SJSA1 (cell line): ENCODE measurements at places on chromosomes 2 and 18.

DNA sequence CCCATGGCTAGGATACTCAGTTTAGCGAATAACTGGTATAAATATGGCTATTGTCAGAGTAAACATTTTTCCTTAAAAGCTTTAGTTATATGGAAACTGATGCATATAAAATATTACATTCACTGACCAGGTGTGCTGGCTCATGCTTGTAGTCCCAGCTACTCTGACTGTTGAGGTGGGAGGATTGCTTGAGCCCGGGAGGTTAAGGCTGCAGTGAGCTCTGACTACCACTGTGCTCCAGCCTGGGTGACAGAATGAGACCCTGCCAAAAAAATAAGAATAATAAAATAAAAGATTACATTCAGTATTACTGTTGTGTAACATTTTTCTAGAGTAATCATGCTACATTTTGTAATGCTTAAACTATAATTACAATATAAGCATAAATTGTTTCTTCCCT is 350.4 kb upstream of the FSIP2 start:
- DNase-seq = no peak

GRCh38 chr2:27489118-27489497 is 435 bp downstream of the IFT172 start:
- DNase-seq = no peak

DNA sequence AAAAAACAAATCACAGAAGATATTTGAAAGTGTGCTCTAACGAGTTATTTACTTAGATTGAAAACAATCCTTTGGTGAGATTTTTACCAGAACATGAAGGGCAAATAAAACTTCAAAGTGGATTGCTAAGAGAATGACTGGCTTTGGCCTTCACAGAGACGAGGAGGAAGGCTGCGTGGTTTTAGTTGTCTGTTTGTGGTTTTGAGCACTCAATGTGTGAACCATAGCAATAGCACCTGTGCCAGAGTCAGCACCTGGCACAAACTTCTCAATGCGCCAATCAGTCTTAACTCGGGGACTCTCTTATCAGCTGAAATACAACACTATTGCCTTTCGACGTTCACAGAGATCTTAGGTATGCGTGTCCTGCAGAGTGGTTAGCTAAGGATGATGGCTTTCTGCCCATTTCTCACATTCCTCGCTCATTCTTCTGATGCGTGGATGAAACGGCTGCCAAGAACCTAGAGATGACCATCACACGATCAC is 70.0 kb downstream of the MBP start:
- DNase-seq = no peak

- no peak for DNase-seq
Measured at GRCh38 chr2:159936471-159936870, 125.9 kb downstream of the PLA2R1 start.

DNA sequence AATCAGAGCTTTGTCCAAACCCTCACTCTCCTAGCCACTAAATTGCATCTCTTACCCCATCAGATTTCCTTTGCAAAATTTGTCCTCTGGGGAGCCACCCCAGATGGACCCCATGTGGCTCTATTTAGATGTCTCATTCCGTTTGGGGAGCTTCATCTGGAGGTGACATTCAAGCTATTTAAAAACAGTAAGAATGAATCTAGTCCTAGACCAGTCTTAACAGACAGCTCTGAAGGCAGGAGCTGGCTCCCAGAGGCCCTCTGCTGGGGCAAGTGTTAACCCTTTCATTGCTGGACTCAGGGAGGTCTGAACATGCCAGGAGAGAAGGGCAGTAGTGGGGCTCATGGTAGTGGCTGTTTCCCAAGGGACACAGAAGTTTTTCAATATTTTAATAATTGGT is 59.2 kb downstream of the RPL37A start:
- no peak for DNase-seq

GRCh38 chr2:157428500-157429175 is 15.3 kb downstream of the CYTIP start:
- DNase-seq = no peak

- DNase-seq = no peak
Measured at GRCh38 chr18:3982541-3982940, 472.6 kb downstream of the DLGAP1 start.

DNA sequence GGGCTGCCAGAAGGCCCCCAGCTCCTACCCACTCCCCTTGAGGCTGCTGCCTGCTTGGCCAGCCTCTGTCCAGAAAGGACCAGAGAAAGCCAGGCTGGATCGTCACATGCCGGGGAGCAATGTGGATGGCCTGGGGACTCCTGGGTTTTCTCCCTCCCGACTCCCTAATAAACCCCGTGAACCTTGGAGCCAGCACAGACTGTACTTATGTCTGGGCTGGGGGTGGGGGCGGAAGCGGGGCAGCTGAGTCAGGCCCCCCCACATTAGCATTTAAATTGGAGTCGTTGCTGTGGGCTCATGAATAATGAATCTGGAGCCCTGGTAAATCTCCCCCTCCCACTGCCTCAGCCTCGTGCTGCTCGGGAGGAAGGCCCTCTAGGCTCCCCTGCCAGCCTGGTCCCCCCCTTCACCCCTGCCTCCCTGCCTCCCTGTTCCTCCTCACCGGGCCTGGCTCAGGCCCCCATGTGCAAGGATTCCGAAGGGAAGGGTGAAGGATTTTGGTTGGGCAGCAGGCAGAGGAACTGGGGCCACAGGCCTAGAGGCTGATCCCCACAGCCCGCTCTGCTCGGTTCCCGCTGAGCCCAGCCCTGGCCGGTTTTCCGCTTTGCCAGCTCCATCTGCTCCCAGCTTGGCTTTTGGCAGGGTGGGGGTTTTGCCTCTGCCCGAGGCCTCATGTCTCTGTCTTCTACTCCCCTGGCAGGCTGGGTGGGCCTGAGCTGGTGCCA is 7.3 kb upstream of the ASIC4 start:
- no peak for DNase-seq

DNA sequence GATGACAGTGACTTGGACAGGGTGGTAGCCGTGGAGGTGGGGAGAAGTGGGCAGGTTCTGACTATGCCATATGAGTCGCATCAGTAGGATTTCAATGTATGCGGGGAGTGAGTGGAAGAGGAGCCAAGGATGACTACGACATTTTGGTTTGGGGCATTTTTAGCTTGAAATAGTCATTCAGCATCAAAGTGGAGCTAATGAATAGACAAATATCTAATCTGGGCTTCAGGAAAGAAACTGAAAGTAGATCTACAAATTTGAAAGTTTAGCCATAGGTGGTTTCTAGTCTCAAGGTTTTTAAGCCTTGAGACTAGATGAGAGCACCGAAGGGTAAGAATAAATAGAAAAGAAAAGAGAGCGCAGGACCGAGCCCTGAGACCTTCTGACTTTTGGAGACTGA is 58.3 kb downstream of the FEZ2 start:
- DNase-seq = no peak

GRCh38 chr2:141611981-141612380 is 518.8 kb downstream of the LRP1B start:
- DNase-seq = no peak

DNA sequence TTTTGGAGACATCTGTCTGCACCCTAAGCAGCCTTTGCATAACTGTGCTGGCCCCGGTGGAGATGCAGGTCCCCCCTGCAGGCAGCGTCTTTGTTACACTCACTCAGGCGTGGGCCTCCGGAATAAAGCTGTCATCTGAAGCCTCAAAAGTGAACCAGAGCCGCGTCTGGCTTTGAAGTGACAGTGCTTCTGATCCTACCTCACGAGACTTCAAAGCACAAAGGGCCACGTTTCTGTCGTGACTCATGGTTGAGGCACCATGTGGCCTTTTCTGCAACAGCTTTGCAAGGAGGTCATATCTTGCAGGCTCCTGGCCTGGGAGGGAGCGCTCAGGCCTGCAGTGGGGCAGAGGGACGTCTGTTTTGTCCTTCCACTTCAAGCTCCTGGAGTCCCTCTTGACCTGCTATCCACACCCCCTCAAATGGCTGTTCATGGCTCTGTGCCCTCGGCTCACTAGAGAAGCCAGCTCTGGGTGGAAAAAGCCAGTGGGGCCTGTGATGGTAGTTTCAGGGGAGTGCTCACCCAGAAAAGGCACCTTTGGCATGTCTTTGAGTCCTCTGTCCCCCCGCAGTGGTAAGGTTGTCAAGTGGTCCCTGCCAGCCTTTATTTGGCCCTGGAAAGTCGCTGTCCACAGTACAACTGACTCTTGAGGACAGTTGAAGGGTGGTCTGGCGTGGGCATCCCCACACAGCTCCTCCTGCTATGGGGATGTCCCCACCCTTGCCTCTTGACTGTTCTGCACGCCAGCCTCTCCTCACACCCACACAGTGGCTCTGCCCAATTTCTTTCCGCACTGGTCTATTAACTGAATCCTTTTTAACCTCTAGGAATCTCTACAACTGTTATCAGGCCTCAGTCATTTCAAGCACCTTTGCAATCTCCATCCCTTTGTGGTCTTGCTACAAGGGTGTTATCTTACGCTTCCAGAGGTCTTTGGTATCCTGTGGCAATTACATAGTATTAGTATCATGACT is 19.3 kb downstream of the GPR55 start:
- DNase-seq = no peak

DNA sequence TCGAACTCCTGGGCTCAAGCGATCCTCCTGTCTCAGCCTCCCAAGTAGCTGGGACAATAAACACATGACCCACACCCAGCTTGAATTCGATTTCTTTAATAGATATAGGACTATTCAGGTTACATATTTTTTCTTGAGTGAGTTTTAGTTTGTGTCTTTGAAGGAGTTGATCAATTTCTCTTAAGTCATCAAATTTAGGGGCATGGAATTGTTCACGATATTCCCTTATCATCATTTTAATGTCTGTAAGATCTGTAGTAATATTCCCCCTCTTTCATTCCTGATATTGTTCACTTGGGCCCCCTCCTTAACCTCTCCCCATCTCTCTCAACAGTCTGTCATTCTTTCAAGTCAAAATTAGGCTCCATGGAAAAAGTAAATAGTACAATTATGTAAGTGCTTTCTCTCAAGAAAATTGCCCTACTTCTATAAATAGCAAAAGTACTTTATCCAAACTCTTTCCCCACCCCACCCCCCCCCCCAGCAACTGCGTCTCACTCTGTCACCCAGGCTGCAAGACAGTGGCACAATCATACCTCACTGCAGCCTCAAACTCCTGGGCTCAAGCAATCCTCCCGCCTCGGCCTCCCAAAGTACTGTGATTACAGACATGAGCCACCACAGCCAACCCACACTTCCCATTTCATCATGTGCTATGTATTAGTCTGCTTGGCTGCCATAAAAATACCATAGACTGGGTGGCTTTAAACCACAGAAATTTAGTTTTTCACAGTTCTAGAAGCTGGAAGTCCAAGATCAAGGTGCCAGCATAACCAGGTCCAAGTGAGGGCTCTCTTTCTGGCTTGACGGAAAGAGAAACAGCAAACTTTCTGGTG is 20.1 kb downstream of the WDR33 start:
- DNase-seq = no peak

DNA sequence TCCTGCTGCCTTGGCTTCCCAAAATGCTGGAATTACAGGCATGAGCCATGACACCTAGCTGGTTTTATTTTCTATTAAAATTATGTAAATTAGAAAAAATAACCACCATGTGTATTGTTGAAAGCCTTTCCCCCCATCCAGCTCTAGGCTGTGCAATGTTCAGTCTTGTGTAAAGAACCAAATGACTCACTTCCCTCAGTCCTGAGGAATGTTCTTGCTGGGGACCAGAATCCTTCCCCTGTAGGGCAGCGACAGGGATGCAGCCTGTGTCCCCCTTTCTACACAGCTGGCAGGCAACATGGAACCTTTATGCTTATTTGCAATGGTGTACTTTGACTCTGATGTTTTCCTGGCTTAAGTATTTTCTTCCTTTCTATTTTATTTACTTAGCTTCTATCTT is 29.4 kb downstream of the AOX1 start:
- peak; percentile 72 for DNase-seq

GRCh38 chr2:237344942-237345341 is 69.0 kb downstream of the COL6A3 start:
- DNase-seq = no peak

- peak; percentile 82 for DNase-seq
Measured at GRCh38 chr2:231611273-231612108, 18.8 kb downstream of the TEX44 start.

DNA sequence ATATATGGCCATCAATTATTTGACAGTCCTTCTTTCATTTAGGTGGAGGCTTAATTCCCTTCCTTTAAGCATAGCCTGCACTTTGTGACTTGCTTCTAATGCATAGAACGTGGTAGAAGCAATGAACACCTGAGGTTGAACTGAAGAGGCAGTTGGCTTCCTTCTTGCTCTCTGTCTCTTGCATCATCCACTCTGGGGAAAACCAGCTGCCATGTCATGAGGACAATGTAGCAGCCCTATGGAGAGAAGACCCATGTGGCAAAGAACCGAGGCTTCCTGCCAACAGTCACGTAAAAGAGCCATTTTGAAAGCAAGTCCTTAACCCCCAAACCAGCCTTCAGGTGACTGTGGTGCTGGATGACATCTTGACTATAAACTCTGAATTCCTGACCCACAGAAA is 46.8 kb downstream of the ATOH8 start:
- DNase-seq = no peak

DNA sequence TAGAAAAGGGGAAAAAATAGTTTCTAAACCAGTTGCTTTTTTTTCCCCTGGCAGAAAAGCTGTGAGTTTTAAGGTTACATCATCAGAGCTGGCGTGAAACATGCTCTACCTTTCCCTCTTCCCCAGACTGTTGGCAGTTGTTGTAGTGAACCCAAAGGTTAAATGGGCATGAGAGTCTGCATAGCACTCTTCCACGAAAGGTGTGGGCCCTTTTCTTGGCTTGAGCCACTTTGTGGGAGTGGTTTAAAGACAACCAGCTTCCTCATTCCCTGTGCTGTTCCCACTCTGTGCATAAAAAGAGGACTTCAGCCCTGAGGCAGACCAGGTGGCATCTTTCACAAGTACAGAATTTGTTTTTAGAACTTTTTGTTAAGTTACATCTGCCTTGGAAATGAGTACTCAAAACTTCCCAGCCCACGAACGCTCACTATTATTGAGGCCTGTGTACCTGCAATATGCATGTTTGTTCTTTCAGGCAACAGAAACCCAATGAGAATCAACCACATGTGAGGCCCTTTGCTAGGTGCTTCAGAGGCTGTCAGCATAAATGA is 243.8 kb downstream of the BABAM2 start:
- no peak for DNase-seq

GRCh38 chr2:37816686-37817085 is 108.4 kb upstream of the RMDN2 start:
- DNase-seq = no peak

- DNase-seq = no peak
Measured at GRCh38 chr2:237886685-237887481, 27.5 kb downstream of the RAMP1 start.

GRCh38 chr18:70029163-70029562 is 81.5 kb upstream of the CD226 start:
- no peak for DNase-seq

DNA sequence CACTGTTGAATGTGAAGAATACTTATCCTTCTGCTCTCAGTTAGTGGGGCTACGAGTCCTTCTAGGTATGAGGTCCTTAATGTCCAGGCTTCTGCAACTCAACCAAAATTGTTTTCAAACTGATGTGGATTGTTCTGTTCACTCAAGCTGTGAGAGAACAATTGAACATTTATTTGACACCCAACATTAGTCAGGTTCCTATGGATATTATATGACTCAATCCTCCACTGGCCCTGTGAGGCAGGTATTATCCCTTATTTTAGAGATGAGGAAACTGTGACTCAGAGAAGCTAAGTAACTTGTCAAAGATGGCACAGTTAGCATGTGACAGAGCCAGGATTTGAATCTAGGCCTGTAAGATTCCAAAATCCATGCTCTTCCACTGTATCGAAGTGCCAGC is 1.2 kb upstream of the LYG2 start:
- no peak for DNase-seq

- DNase-seq = no peak
Measured at GRCh38 chr2:156800781-156801361, 364.7 kb downstream of the GPD2 start.

GRCh38 chr18:74529811-74530583 is 4.3 kb upstream of the CNDP1 start:
- no peak for DNase-seq

- DNase-seq = no peak
Measured at GRCh38 chr18:6886797-6887330, 157.3 kb downstream of the ARHGAP28 start.
